DND-41 (cell line): ENCODE measurements at places on chromosomes 4 and X.

GRCh38 chr4:20318909-20319277 lies 67.2 kb downstream of the SLIT2 start:
- DNase-seq = no peak

GRCh38 chrX:65697915-65698796 lies 30.7 kb downstream of the MSN start:
- DNase-seq = peak; percentile 91

- no peak for DNase-seq
Observed at GRCh38 chrX:80022363-80023031, 7.9 kb downstream of the TBX22 start.

- no peak for DNase-seq
Observed at GRCh38 chrX:10169175-10169574, 12.4 kb downstream of the CLCN4 start.

- DNase-seq = no peak
Observed at GRCh38 chr4:167868163-167868562, 224.2 kb upstream of the ANXA10 start.
